ENCODE measurements at places on chromosomes 7 and 10.

GRCh38 chr10:56622335-56622973 lies 261.4 kb upstream of the ZWINT start:
- DNase-seq: no peak

GRCh38 chr10:5813091-5813340 lies 218 bp downstream of the GDI2 start:
- no peak for DNase-seq

- peak; percentile 41 for DNase-seq
Observed at GRCh38 chr10:132446661-132447445, 49.9 kb downstream of the PWWP2B start.

GRCh38 chr7:100584683-100585510 lies 1.0 kb downstream of the LRCH4 start:
- no peak for DNase-seq

GRCh38 chr10:125158275-125158600 lies 2.1 kb downstream of the CTBP2 start:
- DNase-seq: no peak

DNA sequence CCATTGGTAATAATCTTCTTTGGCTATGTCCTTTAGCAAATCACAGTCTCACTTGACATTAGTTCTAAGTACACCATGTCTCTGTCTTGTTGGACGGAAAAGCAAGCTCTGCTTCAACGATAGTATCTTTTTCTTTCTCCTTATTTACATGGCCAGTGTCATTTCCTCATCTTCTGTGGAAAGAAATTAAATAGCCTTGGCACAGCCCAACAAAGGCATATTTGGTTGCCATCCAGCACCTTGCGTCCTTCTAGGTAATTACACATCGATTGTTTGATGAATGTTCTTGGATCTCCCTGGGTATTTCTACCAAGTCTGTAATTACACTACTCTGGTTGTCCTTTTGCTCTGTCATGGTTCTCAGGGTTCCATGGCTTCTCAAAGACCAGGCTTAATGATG lies 183.1 kb downstream of the CHN2 start:
- no peak for DNase-seq

GRCh38 chr10:87585565-87586514 lies 73.8 kb upstream of the PAPSS2 start:
- no peak for DNase-seq

GRCh38 chr10:131061216-131061615 lies 250.3 kb downstream of the TCERG1L start:
- no peak for DNase-seq

- DNase-seq: no peak
Observed at GRCh38 chr7:55131142-55131929, 112.5 kb downstream of the EGFR start.

GRCh38 chr10:79293841-79294581 lies 53.3 kb upstream of the PPIF start:
- no peak for DNase-seq

DNA sequence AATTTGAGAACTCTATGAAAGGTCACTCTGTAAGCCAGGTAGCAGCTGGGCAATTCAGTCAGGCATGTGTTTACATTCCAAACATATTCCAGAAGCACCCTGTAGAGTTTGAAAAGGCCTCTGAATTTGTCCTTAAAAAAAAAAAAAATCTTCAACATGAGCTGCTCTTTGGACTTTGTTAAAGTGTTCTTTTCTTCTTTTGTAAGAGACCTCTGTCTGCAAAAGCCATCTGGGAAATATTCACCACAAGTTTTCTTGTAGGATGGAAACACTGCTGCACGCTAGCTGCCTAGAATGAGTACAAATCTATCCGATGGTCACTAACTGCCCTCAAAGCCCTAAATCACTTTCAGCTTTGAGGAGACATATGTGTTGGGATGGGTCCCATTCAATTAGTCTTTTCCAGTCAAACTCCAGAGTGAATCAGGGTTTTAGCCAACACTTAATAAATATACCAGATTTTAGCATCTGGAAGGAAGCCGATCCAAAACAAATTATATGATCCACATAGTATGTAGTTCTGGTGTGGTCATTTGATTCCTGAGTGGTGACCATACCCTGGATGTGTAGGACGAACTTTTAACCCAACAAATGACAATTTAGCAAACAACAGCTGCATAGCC lies 85.9 kb downstream of the CD36 start:
- no peak for DNase-seq

DNA sequence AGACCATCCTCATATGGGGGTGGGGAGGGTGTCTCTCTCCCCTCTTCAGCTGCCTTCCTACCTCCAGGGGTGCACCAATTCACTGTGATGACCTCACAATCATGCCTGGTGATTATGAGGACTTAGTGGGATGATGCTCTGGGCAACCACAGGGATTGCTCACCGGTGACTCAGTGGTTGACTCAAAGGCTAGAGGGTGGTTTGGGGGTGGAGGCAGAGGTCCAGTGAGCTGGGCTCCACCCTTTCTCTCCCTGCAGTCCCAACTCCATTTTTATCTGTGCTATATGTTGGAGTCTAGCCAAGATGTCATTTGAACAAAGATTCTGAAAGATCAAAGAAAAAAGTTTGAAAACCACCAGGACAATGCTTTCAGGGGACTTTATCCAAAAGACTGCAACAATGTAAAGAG lies 286.9 kb downstream of the KCNMA1 start:
- DNase-seq: no peak
